ENCODE measurements at places on chromosomes 6 and 20.

DNA sequence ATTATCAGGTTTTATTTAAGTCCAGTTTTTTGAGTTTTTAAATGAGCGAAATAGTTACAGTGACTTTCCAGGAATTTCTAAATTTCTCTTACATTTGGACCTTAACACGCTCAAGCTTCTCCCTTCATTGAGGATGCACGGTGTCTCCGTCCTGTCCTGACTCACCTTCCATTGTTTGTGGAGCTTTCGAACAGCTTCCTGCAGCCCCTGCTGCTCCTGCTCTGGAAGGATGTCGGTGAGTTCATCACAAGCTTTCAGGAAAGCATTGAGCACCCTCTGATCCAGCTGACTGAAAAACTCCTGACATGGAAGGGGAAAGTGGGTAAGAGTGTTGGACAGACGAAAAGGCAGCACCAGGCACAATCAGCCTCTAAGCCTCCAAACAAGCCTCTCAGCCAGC is 183.7 kb downstream of the SYNE1 start:
- no peak for DNase-seq

DNA sequence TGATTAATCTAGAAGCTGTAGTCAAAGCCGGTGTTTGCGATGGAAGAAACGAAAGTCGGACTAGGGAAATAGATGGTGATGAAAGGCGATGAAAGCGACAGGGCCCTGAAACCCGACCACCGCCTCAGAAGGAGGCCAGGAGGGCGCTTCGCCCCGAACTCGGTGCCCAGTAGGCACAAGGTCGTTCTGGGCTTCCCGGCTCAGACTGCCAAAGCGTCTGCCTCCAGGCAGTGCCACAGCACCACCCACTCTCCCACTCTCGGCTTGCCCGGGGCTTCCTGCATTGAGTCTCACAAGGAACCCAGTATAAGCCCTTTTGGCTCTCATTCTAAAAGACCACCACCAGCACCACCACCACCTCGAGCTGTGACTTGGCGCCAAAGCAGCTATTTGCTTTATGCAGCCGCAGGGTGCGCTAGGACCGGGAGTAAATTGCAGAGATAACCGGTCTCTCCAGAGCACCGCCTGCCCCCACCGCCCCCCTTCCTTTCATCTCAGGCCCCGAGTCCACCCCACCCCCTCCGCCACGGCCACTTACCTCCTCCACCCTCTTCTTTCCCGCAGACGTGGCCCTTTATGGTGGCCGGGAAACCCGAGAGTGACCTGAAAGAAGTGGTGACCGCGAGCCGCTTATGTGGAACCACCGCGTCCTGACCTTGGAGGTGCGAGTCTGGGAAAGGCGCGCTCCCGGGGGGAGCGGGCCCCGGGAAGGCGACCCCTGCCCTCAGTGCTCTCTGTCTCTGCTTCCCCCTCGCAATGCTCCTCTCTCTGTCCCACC is 2.4 kb downstream of the TCF21 start:
- DNase-seq, result no peak

GRCh38 chr6:129748212-129748900 is 38.4 kb upstream of the ARHGAP18 start:
- no peak for DNase-seq

DNA sequence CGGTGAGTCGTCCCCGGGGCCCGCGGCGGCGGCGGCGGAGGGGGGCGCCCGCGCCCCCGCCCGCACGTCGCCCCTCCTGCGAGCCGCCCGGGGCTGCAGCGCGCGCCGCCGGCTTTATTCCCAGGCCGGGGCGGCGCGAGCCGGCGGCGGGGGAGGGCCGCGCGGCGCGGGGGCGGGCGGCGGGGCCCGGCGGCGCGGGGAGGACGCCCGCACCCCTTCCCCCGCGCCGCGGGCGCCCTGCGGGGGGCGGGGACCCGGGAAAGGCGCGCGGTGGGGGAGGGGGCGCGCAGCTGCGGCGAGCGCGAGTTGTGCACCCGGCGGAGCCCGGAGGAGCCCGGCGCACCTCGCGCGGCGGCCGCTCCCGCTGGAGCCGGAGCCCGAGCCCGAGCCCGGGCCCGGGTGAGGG is 646 bp downstream of the HMGA1 start:
- no peak for DNase-seq

DNA sequence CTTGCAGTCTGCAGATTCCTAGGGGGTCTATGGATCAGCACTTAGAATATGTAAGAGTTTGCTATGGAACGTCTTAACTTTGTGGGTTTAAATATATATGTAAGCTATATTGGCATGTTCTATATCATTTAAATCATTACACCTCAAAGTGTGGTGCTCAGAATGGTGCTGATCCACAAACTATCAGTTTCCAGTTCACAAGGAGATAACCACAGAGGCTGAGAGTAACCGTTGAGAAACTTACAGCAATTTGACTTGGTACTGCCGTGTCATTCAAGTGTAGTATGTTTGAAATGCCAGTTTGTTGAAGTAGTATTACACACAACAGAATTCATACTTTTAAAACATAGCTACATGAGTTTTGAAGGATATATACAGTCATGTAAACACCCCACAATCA is 279.7 kb downstream of the FARS2 start:
- no peak for DNase-seq

DNA sequence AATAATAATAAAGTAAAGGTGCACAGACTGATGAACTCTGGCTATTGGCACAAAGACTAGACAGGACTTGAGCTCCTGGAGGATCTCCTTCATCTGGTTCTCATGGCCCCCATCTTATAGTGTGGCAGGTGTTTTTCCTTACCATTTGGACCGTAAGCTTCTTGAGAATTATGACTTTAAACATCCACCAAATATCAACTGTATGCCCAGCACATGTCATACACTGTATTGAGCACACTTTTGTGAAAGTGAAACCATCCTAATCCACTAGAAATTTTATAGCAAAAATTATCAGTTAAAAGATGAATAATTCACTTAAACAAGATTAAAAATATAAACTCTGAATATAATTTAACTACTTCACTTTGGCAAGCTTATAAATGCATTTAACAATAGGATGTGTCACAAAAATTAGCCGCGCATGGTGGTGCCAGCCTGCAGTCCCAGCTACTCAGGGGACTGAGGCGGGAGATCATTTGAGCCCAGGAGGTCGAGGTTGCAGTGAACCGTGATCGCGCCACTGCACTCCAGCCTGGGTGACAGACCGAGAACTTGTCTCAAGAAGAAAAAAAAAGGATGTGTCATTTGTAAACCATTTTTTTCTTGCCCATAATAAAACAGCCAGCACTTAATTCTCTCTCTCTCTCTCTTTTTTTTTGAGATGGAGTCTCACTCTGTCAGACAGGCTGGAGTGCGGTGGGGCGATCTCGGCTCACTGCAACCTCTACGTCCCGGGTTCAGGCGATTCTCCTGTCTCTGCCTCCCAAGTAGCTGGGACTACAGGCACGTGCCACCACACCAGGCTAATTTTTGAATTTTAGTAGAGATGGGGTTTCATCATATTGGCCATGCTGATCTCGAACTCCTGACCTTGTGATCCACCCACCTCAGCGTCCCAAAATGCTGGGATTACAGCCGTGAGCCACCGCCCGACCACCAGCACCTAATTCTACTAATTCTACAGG is 9.1 kb downstream of the HIVEP2 start:
- no peak for DNase-seq

GRCh38 chr20:63132715-63133471 is 83.0 kb downstream of the YTHDF1 start:
- no peak for DNase-seq

DNA sequence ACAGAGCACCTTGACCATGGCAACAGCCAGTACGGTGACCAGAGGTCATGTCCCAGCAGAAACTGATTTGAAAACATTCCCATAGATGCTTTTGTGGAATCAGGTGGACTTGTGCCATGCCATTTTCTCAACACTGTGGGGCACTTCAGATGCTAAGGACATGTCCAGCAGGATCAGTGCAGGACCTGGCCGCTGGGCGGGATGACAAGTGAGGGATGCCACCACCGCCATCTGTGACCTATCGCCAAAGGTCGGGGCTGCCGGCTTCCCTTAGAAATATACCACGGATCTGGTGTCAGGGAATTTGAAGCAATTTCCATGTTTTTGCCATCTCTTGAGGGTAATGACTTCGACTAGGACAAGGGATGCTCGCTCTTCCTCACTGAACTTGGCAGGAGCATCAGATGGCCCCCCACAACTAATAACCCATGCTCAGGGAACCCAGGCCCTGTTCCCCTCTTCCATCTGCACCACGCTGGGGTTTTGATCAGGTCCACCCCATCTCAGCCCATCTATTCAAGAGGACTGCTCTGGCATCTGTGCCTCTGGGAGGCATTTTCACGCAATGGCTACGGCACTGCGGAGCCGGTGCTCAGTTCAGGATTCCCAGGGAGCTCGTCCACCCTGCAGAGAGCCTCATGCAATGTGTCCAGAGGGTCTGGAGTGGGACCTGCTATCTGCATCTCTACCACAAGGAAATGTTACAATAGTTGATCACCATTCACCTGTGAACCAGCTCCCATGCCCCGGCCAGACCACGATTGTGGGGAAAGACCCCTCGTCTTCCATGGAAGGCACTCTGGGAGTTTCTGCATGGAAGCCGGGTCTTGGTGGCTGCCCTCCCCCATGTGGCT is 302.6 kb downstream of the TAF4 start:
- DNase-seq, result no peak

GRCh38 chr6:135062735-135063134 is 8.1 kb upstream of the HBS1L start:
- DNase-seq, result no peak

DNA sequence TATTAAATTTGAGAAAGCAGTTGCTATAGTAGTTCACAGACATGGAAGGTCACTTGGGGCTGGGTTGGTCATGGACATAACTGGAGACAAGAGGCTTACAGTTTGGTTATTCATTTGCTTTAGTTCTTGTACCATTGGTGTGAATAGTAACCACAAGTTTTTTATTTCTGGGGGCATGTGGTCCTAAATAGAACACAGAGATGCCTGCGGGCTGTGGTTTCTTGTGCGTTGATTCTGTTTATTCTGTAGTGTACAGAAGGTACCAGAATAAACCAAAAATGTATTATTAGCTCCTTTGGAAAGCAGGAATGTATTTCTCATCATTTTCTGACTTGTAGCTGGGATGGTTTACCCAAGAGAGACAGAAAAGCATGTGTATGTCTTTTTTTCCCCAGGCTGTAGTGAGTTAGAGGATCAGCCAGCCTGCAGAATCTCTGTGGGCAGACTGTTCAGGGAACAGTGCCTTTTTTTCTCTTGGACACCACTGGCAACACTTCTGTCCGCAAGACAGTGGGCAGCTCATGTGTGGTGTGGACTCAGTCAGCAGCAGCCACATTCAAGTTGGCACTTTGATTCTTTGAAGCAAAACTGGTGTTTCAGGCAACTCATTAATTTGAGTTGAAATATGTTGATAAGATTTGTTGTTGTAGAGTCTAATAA is 122.1 kb downstream of the LRRC1 start:
- no peak for DNase-seq

DNA sequence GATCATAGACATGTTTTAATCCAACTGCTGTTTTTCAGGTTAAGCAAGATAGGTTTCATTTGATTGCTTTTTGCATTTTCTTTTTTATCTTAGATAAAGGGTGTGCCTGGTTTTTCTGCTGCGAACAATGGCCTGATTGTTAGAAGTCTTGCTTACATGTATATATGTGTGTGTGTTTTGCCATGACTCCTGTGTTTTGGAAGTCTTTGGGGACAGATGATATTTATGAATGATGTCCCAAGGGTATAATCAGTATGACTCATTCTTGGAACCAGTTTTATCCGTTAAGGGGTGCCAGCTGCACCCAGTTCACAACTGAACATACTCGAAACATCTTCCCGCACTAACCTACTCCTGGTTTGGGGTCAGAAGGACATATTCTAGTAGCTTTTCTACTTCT is 230.1 kb upstream of the SUPT3H start:
- no peak for DNase-seq

GRCh38 chr6:47203938-47204611 is 105.6 kb downstream of the TNFRSF21 start:
- no peak for DNase-seq

DNA sequence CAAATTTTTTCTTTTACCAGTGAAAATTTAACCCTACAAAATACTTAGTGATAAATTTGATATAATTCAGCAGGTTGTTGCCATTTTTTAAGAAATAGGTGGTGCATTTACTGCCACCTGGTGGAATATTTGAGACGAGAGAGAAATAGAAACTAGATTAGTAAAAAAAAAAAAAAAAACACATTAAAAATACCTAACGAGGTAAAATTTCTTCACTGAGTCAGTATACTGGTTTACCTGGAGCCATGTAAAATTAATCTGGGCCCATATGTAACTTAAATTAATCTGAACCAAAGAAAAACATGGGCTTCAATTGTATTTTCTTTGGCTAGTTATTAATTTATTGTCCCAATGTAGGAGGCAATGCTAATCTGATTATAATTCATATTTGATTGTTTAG is 520.8 kb downstream of the EPM2A start:
- no peak for DNase-seq

DNA sequence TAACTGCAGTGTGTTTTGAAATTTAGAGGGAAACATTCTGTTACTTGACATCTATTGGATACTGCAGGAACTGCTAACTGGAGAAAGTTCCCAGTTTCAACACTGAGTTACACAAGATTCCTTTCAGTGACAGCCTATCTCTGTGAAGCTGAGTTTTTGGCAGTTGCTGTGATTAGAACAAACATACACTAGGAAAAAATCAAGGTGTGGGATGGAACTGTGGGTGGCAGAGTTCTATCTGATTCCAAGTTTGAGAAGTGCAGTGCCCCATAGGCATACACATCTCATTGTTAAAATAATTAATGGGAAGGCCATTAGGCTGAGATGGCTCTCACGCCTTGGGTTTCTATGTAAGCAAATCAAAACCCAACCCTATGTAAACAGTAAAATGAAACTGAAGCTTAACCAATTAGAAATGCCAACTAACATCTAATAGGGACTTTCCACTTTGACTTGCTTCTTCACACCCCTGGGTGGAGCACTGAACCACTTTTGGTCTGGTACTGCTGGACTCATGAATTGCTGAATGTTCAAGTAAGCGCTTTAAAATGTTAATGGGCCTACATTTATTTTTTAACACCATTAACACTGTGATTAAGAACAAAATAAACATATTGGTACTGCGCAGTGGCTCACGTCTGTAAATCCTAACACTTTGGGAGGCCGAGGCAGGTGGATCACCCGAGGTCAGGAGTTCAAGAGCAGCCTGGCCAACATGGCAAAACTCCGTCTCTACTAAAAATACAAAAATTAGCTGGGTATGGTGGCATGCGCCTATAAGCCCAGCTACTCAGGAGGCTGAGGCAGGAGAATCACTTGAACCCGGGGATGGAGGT is 55.2 kb upstream of the TBC1D7 start:
- DNase-seq, result no peak

GRCh38 chr6:34218691-34219090 is 18.0 kb upstream of the HMGA1 start:
- DNase-seq, result no peak

DNA sequence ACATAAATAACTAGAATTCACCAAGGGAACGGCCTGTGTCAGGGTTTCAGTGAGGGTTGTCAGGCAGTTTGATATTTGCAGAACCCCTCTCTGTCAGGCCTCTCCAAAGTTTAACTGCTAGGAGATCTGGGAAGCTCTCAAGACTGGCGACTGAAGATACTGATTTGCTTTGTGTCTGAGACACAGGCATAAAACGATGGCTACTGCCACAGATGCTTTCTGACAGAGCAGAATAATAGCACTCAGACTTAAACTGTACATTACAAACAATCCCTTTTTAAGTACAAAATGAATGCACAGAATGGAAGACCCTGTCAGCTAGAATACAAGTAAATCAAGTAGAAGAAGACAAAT is 7.2 kb upstream of the ATXN1 start:
- DNase-seq, result no peak

Data from HFF-Myc (cell line).